ENCODE measurements at places on chromosomes 6 and 20.

GRCh38 chr6:6474170-6474920 is 114.2 kb upstream of the LY86 start:
- no peak for DNase-seq

DNA sequence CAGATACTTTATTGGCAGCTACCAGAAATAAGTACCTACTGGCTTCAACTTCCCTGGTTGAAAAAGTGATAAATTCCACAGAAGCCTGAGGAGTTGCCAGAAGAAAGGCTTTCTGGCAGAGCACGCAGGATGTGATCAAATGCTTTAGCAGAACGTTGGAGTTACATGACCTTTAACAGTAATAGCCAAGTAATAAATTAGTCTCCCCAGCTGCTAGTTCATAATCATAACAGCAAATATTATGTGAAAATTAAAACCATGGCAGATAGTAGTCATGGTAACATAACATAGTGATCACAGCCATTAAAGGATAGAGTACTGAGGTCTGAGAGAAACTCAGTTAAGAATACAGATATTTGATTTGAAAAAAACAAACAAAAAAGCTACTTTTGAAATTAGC is 567.7 kb downstream of the ADGRB3 start:
- no peak for DNase-seq

- DNase-seq = no peak
Measured at GRCh38 chr6:152293404-152293803, 343.8 kb downstream of the SYNE1 start.

- DNase-seq = no peak
Measured at GRCh38 chr6:105402090-105402938, 568 bp downstream of the PREP start.

DNA sequence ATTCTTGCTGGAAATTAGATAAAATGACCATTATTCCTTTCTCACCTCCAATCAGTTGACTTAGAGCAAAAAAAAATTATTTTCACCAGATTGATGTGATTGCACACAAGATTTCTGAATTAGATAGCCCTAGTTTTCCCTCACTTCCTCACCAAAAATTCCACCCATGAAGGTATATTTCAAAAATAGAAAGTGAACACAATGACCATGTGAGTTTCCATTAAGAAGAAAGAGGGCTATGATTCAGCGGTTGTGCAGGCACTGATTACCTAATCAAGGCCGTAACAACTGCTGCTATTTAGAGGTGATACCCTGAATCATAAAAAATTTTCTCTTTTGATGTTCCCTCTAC is 19.5 kb upstream of the RALGAPA2 start:
- no peak for DNase-seq

- no peak for DNase-seq
Measured at GRCh38 chr6:45584127-45584526, 206.4 kb upstream of the SUPT3H start.

GRCh38 chr20:57847104-57847503 is 137.3 kb upstream of the PMEPA1 start:
- DNase-seq = no peak

GRCh38 chr6:16741112-16742016 is 19.9 kb downstream of the ATXN1 start:
- no peak for DNase-seq

GRCh38 chr6:143741480-143741879 is 63.7 kb downstream of the PHACTR2 start:
- DNase-seq = no peak
